Activated effector memory CD4-positive, alpha-beta T cell treated with anti-CD3 and anti-CD28 coated beads, Interleukin-2, amount 50 U/mL, for 16 hours (primary cell): ENCODE measurements at places on chromosomes 5 and 9.
A peak's percentile ranks its signal among the peaks of the same experiment; 100 is the strongest.

DNA sequence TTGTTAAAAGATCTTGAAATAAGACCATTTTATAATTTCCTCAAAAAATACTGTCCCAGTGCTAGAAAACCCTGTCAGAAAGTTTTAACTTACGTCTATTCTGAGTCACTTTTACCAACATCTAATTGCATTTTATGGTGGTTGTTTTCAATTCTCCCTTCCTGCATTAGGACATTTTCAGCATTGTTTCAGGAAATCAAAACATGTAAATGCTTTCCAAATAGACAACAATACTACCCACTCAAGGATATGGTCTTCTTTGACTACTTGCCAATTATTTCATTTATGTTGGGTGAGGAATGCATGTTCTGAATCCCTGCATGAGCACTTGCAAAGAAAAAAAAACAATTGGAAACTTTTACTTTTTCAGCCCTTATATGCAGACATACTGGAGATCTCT is 284.6 kb upstream of the PDE4D start:
- DNase-seq, result no peak

DNA sequence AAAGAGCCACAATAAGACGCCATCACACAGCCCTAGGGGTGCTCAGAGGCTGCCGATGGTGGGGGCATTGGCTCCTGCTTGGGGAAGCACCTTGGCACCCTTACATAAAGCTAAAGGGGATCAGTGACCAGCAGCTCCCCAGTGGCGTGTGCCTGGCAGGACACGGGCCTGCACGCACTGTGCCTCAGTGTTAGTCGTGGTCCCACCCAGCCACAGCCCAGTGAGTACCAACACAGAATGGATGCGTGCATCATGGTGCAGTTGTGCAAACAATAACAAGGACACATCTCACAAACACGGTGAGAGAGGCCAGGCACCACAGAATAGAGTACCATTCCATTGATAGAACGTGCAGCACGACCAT is 103.2 kb downstream of the WNK2 start:
- DNase-seq, result peak; percentile 54

DNA sequence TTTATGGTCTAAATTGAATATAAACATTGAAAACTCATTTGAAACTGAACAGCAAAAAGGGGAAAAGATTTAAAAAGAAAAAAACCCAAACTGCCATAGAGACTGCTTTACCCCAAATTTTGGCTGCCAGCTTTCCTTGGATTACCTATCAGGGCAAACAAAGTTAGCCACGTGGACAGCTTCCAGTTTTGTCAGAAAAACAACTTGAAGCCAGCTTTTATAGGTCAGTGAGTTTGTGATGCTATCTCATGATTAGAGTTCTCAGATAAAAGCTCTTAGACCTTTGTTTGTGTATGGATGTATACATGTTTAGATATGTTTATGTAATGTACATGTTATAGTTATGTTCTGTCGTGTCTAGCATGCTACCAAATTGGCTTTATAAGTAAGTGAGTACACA is 16.1 kb downstream of the FBP2 start:
- no peak for DNase-seq

- no peak for DNase-seq
Measured at GRCh38 chr5:4387290-4387689, 752.8 kb upstream of the ADAMTS16 start.

- no peak for DNase-seq
Measured at GRCh38 chr9:21294364-21294774, 10.7 kb downstream of the IFNA5 start.

GRCh38 chr5:136123236-136123768 is 9.3 kb upstream of the SMAD5 start:
- DNase-seq, result no peak

DNA sequence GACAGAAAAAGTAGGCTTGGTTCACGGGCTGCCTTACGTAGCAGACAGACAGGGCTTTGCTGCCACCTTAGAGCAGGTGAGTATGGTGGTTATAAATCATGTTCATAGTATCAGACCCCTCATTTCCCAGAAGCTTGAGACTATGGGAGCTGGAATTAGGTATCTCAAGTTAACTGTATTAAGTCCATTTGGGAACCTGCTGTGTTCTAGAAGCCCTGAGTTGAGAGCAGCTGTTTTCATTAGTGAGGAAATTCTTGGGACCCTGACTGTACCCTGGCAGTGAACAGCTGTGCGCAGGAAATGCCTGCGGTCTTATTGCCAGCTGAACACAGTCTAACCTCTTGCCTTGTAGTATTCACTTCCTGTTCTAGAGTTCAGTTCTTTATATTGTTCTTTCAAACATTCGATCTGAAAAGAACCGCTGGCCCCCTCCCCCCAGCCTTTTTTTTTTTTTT is 29.8 kb downstream of the UGCG start:
- peak; percentile 82 for DNase-seq

GRCh38 chr5:159792180-159792579 is 124.1 kb upstream of the ADRA1B start:
- no peak for DNase-seq

DNA sequence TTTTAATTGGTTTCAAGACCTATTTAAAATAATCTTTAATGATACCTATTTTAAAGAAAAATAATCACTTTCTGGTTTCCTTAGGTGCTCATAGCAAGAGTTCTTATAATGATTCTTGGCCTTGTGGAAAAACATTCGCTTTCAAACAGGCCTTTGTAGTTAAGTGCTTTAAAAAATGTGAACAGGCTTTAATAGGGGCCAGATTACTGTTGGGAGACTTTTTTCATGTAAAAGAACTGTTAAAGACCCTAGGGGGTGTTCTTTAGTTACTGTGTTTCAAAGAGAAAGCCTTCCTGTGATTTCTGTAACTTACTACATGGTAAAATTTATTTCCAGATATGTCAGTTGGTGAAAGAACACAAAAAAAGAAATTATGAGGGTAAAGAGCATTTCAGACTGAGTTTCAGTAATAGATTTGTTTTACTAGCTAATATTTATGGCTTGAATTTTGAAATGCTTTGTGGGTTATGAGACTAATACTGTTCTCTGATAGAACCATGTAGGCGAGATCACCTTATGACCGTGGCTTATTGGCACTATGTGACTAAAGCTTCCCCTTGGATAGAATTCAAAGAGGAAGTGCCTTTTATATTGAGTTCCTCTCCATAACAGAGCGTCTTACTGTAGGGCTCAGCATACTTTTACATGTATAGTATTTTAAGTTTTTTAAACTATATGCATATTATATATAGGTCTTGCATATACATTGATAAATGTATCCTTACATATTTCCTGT is 70.7 kb downstream of the CSNK1G3 start:
- DNase-seq, result no peak

DNA sequence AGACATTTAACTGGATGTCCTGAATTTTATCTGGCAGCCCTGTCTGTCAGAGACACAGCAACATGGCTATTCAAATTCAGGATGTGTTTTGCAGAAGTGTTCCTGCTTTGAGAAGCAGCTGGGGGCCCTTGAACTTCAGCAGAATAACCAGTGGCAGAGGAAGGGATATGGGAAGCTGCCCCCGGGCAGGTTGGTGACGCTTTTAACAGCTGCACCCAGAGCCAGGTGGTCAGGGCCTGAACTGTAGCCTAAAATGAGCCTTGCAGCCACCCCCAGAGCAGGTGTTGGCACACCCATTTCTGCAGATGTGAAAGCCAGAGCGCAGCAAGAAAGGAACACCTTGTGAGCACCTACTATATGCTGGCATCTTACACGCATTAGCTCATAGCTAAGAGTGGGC is 128.7 kb upstream of the BOD1 start:
- no peak for DNase-seq

DNA sequence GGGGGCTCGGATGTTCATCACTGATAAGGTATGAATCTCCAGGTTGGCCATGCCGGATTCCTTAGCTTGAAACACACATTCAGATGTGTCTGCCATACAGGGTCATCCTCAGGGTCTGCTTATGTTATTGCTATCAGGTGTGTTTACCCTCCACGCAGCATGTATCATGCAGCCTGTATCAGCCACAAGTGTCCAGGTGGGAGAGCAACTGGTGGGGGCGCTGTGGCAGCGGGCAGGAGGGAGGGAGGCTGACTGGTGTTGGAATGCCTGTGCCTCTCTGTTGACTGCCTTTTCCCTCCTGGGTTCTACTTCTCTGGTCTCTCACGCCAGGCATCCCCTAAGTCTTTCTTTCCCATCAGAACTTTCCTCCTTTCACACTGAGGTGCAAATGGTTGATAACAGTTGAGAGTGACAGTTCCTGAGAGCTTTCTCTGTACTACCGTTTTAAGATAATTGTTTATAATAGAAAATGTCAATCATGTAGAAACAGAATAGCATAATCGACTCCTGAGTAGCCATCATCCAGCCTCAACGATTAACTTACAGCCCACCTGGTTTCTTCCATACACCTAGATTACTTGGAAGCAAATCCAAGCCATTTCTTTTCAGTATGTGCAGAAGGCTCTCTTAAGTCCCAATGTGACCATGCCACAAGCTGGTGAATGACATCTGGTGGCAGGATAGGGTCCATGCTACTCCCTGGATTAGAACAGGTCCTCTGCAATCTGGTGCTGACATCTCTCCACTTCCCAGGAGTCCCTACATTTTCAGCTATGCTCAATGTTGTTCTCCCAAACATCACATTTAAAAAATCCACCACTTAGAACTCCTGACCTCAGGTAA is 86.6 kb downstream of the ACER2 start:
- no peak for DNase-seq

DNA sequence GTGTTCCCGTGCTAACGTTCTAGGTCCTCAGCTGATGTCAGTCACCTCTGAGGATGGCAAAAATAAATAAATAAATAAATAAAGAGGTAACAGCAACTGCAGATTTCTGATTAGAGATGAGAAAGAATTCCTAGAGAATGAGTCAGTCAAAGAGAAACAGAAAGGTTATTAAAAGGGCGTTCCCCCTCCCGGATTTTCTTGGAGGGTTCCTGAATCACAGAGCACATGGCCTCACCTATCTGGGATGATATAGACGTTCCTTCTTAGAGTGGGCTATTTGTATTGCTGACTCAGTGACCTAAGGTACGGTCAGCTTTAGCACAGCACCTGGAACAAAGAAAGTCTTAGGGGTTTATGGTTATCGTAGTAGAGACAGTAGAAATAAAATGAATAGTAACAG is 30.6 kb downstream of the HTR4 start:
- DNase-seq, result no peak

- DNase-seq, result no peak
Measured at GRCh38 chr5:34717426-34718327, 61.5 kb downstream of the RAI14 start.

DNA sequence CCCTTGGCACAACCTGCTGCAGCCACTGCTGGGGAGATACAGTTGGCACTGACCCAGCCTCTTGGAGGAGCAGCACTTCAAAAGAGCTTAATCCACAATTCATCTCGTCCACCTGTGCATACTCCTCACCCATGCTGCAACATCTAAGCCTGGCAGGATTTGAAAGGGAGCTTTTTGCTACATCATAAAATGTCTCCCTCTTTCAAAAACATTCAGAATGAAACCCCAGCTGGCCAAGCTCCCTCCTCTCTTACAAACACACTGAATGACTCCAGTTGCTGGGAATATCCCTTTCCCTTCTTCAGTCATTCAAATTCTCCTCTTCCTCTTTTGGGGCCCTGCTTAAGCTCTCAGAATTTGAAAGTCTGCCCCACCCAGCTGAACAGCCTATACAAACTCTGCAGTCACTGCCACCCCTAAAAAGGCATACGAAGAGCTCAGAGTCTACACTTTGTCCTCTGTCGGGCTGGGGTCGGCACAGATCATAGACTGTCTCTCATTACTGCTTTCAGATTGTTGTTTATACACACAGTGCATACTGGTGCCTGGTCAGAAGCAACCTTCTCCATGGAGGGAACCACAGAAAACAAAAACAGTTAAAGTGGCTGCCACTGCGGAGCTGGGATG is 8.8 kb upstream of the C5orf15 start:
- DNase-seq, result no peak
